Hindlimb muscle (tissue), 1 donor: ENCODE measurements at places on chromosomes 6 and 20. TPM values are rescaled to one million over a fixed set of nuclear protein-coding genes. Genes with fewer than 3 reads are reported as not detected.

- peak; percentile 79 for DNase-seq
These were observed 41.3 kb upstream of the TRAF3IP2 start for GRCh38 chr6:111646942-111647341.

DNA sequence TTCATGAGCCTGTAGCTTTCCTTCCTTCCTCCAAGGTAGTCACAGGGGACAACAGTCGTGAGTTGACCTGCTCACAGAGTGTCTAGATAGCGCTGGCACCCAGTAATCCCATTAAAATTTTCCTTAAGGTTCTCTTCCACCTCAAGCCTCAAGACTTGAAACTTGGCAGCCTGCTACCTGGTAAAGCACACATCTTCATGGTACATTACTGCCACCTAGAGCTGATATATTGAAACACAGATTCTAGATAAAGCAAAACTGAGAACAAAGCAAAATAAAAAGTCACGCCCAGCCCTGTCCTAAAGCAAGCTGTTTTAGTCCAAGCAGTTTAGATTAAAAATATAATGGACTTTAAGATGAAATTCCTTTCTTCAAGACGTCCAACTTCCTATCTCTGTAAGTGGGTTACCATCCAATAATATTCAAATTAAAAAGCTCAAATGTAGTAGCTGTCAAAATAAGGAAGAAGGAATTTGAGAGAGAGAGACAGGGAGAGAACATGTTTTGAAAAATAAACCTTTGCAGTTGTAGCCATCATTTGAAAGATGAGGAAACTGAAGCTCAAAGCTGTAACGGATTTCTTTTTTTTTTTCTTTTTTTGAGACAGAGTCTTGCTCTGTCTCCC, 50.7 kb upstream of the CD83 start:
- peak; percentile 67 for DNase-seq

TCF15 gene
- 4.5 TPM for polyA plus RNA-seq

TAP2 gene
- polyA plus RNA-seq, result 8.1 TPM

GRCh38 chr6:159114569-159114968, 54.6 kb upstream of the FNDC1 start:
- no peak for DNase-seq

GRCh38 chr6:20211941-20212391, 303 bp downstream of the MBOAT1 start:
- DNase-seq, result peak; percentile 45

CD83 gene
- 10.3 TPM for polyA plus RNA-seq

DNA sequence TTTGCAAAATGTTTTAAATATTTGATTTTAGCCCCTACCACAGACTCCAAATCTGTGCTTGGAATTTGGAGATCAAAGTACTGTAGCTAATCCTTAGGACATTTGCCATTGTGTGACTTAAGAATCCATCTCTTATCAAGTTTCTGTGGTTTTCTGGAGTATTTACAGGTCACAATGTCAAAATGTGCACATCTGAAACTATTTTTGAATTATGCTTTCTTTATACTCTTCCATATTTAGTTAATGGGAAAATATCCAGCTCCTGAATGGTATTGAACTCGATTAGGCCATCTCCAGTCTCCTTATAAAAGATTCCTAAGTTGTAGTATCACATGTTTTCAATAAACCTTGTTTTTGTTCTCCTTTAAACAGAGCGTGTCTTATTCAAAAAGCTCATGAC, 162.5 kb downstream of the KHDC1L start:
- no peak for DNase-seq

B3GALT4 gene
- polyA plus RNA-seq, result 2.2 TPM

DNA sequence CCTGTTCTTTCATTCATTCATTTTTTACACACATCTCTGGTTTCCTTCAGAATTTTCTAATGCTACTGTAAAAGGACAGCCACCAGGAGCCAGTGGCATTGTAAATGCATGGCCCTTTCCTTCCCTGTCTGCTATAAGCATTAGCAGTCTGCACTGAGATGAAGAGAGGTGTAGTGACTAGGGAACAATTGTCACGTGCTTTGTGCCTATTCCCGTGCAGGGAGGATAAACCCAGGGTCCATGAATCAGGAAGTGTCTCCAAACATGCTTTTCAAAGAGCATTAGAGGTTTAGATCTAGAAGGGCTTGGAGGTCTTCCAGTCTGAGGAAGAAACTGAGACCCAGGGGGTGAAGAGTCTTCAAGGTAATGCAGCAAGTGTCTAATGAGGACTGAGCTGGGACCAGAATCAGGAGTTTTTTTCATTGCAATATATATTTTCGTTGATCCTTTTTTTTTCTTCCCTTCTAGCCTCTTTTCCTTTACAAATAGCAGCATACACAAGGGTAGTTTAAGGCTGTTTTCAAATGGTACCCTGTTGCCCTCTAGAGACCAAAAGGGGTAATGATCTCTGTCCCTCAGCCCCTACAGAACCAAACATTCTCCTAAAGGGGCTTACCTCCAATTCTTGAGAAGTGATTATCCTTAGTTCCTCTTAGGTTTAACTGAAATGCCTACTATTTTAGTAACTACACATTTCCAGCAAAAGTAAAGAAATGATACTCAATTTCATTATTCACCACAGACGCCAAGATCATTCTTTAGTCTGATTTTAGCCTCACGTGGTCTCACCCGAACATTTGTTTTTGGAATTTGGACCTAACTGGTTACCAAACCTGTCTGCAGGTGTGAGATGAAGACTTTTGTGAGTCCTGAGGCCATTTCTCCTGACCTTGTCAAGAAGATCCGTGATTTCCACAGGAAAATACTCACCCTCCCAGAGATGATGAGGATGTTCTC, 6.6 kb downstream of the TRIM15 start:
- no peak for DNase-seq

GRCh38 chr20:24808616-24809015, 140.5 kb upstream of the CST7 start:
- no peak for DNase-seq

DNA sequence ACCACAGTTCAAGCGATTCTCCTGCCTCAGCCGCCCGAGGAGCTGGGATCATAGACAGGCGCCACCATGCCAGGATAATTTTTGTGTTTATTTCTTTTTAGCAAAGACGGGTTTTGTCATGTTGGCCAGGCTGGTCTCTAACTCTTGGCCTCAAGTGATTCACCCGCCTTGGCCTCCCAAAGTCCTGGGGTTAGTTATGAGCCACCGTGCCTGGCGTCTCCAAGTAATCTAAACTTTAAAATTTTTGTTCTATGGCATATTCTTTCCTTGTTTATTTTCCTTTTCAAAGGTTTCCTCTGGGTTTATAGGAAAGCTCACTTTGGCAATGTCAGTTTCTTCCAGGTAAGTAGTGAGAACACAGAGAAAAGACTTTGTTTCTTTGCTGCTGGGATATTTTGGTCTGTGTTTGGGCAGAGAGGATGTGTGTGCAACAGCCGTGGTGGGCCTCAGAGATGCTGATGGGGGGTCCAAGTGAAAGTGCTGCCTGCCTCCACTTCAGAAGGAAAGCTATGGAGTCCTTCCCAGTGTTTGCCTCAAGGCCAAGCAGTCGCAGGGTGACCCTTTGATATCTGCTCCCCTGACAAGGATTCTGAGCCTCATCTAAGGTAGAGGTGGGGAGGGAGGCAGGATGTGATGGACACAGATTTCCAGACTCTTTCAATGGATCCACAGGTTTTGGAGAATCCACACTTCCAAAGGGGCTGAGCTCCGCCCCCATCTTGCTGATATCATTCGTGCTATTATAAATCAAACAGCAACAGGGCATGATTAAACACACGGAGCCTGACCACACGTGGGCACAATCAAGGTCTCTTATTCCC, 2.3 kb downstream of the LRP11 start:
- DNase-seq, result no peak

GRCh38 chr20:19628570-19629134, 129.4 kb upstream of the RIN2 start:
- DNase-seq, result peak; percentile 22

- DNase-seq, result no peak
These were observed 8.2 kb downstream of the ASXL1 start for GRCh38 chr20:32366380-32366779.

LY6G6D gene
- not detected for polyA plus RNA-seq

BMP7 gene
- polyA plus RNA-seq, result 4.6 TPM

CCN6 gene
- 0.28 TPM for polyA plus RNA-seq

- DNase-seq, result no peak
These were observed 11.8 kb upstream of the SMLR1 start for GRCh38 chr6:130815200-130816071.

ANKEF1 gene
- 1.6 TPM for polyA plus RNA-seq

DNA sequence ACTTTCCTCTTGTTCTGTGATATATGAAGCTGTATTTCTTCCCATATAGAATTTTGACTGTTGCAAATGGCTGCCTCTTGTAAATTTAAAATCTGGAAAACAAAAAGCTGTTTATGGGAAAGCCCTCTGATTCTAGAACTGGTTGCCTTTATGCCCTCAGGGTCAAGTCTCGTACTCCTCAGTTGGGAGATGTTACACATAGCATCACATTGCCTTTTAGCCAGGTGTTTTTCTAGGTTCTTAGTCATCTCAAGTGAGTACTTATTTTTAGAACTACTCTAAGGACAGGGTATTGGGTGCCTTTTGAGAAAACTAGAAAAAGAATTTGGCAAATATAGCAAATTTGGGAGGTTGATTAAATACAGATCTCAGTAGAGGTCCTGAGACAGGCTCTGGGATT, 58.5 kb downstream of the ANKS1A start:
- no peak for DNase-seq

ERVFRD-1 gene
- 0.08 TPM for polyA plus RNA-seq

GGTLC1 gene
- not detected for polyA plus RNA-seq

DNA sequence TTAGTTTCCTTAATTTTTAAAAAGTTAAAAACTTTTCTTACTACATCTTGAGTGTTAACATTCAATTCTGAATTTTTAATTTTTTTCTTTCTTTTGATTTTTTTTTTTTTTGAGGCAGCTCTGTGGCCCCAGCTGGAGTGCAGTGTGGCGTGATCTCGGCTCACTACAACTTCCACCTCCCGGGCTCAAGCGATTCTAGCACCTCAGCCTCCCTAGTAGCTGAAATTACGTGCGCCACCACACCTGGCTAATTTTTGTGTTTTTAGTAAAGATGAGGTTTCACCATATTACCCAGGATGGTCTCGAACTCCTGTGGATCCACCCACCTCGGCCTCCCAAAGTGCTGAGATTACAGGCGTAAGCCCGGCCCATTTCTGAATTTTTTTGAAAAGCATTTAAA, 1.2 kb downstream of the DDX43 start:
- DNase-seq, result no peak

DNA sequence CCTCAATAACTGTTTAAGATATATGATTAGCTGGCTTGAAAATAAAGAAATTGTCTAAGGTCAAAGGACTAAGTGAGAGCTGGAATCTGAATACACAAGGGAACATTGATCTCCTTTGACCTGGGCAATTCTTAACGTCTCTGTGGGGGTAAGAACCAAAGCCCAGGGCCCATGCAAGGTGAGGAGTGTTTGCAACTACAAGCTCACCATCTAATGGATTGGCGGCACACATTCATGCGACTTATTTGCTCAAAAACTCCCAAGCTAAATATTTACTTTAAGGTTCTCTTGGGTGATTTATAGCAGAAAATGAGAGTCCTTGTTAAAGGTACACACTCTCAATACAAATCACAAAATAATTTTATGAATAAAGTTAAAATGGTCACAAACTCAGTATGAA, 392.0 kb upstream of the FLRT3 start:
- DNase-seq, result no peak

LST1 gene
- polyA plus RNA-seq, result 8.3 TPM

SLC17A1 gene
- not detected for polyA plus RNA-seq

PRDM1 gene
- polyA plus RNA-seq, result 5.2 TPM

DNA sequence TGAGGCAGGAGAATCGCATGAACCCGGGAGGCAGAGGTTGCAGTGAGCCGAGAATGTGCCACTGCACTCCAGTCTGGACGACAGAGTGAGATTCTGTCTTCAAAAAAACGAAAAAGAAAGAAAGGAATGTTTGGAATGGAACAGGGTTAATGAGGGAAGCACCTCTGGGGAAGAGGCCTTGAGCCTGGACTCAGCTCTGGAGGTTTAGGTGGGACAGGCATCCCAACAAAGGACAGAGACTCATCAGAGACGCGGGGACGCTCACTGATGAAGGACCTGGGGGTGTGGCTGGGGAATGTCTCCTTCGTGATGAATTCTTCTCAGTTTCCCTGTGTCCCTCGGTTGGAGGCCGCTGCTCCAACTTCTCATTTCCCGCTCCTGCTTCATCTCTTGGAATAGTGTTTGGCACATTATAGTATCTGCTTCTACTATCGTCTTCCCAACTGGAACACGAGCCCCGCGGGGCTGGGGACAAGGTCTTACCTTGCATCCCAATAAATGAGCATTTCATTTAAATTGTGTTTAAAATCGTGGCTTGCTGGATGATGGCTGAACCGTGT, 27.6 kb downstream of the KIF25 start:
- no peak for DNase-seq

DNA sequence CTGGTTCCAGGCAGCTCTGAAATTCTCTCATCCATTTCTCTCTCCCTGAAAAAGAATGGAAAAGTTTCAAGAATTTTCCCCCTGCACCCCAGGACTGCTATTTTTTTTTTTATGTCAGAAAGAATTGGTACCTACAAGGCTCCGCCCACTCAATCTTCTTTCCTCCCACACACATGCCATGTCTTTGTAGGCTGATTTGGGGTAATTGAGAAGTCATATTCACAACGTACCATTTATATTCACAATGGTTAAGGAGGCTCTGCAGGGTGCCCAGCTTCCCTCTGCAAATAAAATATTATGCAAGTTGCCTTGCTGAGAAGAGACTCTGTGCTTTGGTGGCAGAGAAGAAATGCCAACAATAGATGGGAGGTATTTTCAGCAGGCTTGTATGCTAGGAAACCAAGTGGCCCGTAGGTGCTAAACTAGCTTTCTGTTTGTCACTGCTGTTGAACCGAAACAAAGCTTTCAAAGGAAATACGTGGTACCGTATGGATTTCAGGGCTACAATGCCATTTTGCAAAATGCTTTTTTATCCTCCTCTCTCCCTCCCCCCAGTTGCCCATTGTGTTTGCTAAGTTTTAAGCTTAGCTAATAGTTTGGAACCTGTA, 150.0 kb downstream of the PHACTR1 start:
- no peak for DNase-seq

GRCh38 chr6:116492331-116493067, 18.9 kb upstream of the CALHM5 start:
- DNase-seq, result no peak

DNA sequence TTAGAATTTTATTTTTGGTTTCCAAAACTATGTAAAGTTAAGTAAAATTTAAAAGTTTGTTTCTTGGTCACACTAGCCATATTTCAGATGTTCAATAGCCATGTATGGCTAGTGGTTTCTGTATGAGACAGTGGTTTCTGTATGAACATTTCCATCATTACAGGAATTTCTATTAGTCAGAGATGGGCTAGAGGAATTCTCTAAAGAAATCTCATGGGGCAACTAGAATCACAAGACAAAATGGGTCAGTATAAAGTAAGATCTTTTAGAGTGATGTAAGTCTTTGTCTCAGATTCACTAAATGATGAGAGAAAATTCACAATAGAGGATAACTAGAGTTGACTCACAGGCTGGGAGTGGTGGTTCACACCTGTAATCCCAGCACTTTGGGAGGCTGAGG, 149.0 kb downstream of the FUT9 start:
- DNase-seq, result no peak

DNA sequence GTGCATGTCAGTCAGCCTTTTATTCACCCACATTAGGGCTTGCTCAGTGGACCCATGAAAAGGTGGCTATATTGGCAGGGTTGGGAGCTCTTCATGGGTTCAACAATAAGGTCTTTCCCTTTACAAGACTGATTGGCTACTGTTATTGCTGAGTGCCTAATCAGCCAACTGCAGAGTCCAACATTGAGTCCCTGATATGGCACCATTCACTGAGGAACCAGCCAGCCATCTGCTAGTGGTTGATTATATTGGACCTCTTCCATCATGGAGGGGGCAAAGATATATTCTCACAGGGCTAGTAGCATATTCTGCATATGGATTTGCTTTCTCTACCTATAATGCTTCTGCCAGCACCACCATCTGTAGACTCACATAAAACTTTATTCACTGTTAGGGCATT, 69.9 kb downstream of the CDKAL1 start:
- DNase-seq, result no peak

PCSK2 gene
- 0.71 TPM for polyA plus RNA-seq
